Foreskin melanocyte (primary cell): ENCODE measurements at places on chromosomes 6 and 20.

GRCh38 chr20:42604998-42605956 is 584.4 kb downstream of the PTPRT start:
- no peak for DNase-seq

DNA sequence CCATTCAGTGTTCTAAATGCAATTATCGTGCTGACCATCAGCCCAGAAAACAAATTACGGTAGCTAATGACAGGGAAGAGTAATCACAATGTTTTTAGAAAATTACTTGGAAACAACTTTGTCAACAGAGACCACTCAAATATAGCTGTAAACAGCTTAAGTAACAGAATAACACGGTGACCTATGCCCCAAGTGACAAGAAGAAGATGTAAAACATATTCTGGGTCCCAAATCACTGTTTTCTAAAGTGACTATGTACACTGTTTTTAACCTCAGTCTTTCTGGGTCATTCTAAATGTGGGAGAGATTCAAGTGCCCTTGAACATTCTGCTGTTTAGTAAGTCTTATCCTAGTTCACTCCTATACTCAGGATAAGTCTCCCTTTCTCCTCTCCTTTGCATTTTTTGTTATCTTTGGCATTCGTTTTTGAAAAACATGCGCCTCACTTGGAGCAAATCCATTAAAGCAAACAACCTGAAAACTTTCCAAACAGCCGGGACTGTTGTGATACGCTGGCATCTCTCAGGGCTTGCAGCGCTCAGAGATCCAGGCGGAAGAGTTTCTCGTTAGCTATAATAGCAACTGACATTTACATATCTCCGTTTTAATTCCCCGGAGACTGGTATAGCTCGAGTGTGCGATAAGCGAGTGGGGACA is 114.5 kb upstream of the SOX4 start:
- DNase-seq = no peak

- no peak for DNase-seq
These were observed 14.8 kb downstream of the MARCKS start for GRCh38 chr6:113871975-113872374.

DNA sequence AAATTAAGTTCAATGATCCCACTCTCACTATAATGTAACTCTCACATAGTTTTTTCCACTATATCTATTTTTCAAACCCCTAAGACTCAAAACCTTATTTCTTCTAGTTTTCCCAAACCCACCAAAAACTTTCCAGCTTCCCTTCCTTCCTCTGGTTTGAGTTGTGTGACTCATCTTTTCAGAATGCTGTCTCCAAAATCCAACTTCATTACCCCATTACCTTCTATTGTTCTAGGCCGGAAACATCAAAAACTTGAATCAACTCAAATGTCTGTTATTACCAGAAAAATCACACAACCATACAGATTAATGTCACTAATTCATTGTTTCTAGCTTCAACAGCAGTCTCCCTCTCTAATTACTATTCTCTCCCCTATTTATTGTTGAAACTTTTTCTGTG is 1090.3 kb downstream of the HACE1 start:
- DNase-seq = no peak

- DNase-seq = no peak
These were observed 110.0 kb downstream of the TSHZ2 start for GRCh38 chr20:53081916-53082863.

DNA sequence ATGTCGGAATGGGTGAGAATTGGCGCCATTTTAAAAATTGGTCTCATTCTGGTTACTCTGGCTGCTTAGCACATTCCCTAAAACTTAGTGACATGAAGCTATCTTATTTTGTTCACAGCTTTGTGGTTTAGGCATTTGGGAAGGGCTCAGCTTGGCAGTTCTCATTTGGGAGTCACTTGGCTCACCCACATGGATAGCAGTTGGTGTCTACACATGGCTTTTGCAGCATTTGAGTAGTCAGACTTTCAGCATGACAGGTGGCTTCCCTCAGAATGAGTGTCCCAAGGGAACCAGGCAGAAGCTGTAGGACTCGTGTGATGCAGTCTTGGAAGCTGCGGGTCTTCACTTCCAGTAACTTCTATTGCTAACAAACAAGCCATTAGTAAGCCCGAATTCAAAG is 64.6 kb downstream of the UST start:
- DNase-seq = no peak

DNA sequence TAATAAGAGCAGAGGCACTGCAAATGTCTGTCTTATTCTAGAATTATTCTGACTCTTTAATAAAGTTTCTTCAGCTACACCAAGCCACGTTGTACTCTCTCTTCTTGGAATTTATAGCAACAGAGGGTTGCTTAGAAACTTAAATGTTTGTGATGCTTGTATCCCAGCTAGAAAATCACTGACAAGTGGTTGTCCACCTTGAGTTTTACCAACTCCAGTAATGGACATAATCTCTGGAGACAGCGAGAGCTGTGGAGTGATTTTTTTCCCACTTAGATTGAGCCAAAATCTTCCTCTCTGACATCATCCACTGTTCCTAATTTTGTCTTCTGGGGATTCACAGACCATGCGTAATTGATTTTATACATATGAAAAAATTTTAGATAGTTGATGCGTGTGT is 8.0 kb downstream of the ECT2L start:
- no peak for DNase-seq

GRCh38 chr6:119454714-119455113 is 105.2 kb upstream of the MAN1A1 start:
- DNase-seq = peak; percentile 21
